ENCODE measurements at places on chromosomes 16 and 17. TPM values are rescaled to one million over a fixed set of nuclear protein-coding genes. Genes with fewer than 3 reads are reported as not detected.

The BAIAP3 gene
- total RNA-seq, result 0.74 TPM

The CCL3 gene
- not detected for total RNA-seq

The HSPB9 gene
- not detected for total RNA-seq

The RBL2 gene
- 27.9 TPM for total RNA-seq

The TAC4 gene
- not detected for total RNA-seq

The CLEC18B gene
- not detected for total RNA-seq

The IGF2BP1 gene
- 10.3 TPM for total RNA-seq

The G6PC1 gene
- total RNA-seq, result not detected

The CX3CL1 gene
- not detected for total RNA-seq

The SLC35G6 gene
- total RNA-seq, result not detected

All from bronchus fibroblast of lung (primary cell).